Posterior vena cava (tissue), 2 donors: ENCODE measurements at places on chromosomes 6 and 20. TPM values are rescaled to one million over a fixed set of nuclear protein-coding genes. Genes with fewer than 3 reads are reported as not detected.

DNA sequence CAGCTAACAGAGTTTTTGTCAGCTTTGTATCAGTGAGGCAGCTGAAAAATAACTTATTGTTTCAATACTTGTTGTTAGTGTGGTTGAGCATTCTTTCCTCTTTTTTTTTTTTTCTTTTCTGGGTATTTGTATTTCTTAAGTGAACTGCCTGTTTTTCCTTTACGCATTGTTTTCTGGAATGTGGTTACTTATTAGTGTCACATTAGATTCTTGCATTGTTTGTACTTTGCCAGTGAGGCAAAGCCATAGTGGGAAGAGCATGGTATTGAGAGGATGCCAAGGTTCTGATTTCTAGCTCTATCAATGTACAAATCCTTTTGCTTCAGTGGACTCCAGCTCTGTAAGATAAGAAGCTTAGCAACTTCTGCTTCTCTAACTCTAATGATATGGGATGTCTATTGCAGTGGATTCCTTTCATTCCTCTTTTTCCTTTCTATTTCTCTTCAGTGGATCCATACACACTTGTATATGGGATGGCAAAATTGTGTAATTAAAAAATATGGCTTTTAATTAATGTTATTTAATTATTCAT is 3.9 kb downstream of the CDKAL1 start:
- DNase-seq = no peak

Gene HSPA12B
- 18.5 TPM for total RNA-seq

Gene PNLDC1
- 0.19 TPM for total RNA-seq

GRCh38 chr6:56036916-56037600 is 161.7 kb upstream of the BMP5 start:
- DNase-seq = no peak

- DNase-seq = no peak
Measured at GRCh38 chr6:139847457-139847813, 473.0 kb upstream of the CITED2 start.

DNA sequence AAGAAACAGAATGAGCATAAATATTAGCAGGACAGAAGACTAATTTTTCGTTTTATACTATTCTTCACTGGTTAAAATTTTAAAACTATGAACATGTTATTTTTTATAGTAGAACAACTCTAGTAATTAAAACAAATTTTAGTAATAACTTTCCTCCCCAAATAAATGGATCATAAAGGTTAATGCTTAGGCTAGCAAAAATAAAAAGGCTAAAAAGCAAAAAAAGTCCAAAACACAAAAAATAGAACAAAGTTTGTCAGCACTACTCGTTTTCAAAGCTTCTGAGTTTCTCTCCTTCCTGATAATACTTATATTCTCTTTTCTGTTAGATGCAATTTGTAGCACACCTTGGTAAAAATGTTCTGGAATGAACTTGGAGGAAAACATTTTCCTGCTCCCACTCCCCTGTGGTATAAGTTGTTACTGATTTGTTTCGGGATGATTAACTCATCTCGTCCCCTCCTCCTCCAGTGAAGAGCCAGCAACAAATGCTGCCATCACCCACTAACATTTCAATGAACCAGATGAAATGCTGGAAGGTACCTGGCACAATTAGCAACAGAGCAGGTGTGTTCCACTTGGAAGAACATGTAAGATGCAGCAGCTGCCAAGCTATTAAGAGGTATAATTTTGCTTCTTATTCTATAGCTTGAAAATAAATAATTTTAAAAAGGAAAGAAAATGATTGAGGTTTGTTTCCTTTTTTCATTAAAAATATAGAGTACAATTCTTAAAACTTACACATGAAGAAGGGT is 130.5 kb downstream of the MYB start:
- no peak for DNase-seq

GRCh38 chr6:165941786-165942185 is 225.9 kb downstream of the TBXT start:
- DNase-seq = no peak

- no peak for DNase-seq
Measured at GRCh38 chr6:4510906-4511640, 265.1 kb upstream of the CDYL start.

Gene AHI1
- total RNA-seq = 41.2 TPM

- DNase-seq = no peak
Measured at GRCh38 chr20:21033817-21034216, 72.3 kb downstream of the LINC00237 start.

DNA sequence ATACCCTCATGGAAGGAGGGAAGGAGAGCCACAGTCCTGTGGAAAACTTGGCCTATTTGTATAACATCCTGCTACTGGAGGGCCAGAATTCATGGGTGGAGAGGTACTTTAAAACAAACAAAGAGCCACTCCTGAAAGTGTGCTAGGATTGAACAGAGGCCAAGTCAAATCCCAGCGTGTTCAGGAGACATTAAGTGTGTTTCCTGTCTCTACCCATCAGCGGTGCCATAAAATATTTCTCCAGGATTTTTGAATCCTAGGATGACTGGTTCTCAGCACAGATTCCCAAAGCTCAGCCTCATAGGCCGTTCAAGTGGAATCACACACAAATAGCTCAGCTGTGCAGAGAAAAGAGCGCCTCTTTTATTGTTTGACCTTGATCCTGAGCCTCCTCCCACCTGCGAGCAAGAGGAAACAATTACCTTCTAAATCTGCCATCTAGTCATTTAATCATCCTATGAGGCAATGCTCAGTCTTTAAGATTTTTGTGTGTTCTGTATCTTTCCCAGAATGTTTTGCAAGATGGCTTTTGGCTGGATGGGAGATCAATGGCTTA is 31.8 kb upstream of the RALGAPA2 start:
- no peak for DNase-seq

GRCh38 chr20:1809131-1809572 is 86.1 kb upstream of the SIRPA start:
- DNase-seq = no peak

GRCh38 chr6:80163754-80164187 is 57.3 kb downstream of the BCKDHB start:
- no peak for DNase-seq

GRCh38 chr6:52512199-52512598 is 64.7 kb downstream of the TRAM2 start:
- DNase-seq = no peak

DNA sequence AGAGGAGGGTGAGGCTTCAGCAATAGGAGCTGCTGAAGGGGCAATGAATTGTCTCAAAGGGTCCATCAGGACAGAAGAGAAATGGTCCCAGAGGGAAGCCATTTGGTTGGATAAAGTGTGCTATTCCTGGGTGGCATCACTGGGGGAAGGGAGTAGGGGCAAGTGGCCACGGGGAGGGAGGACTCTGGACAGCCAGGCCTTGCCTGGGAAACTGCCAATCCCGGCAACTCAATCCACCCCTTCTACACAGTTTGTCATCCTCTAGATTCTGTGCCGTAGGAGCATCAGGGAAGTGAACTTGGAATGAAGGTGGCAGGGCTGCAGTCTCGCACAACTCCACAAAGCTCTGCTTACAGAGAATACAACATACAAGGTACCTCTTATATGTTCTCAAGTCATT is 59.5 kb upstream of the RIPOR2 start:
- DNase-seq = no peak

- DNase-seq = no peak
Measured at GRCh38 chr6:138882369-138883017, 86.6 kb downstream of the ECT2L start.

- no peak for DNase-seq
Measured at GRCh38 chr6:102417368-102417998, 1024.0 kb downstream of the GRIK2 start.

- DNase-seq = no peak
Measured at GRCh38 chr6:106667022-106667402, 37.6 kb downstream of the QRSL1 start.

DNA sequence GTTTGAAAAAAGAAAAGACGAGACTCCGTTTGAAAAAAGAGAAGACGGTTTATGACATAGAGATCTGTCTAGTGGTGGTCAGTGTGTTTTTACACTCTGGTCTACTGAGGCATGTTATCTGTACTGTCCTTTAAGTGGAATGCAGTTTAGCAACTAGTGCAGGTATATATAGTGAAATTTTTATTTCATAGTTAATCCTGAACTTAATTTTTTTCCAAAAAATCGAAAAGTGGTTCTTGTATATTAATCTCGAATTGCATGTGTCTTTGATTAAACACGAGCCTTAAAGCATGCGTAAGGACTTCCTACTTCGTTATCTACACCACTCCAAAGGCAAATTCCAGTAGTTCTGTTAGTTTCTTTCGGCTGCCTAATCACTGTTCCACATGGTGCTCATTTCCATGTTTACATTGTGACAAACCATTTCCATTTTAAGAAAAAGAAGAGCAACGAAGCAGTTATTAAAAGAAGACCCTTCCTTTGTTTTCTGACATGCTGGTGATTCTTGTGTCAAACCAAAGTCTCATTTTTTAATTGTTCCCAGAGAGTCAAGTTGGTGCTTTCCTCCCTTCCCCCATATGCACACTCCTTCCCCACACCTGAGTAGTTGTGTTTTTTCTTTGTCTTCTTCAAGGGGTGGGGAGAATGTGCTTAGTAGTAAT is 2.3 kb downstream of the SNX9 start:
- DNase-seq = no peak

Gene JARID2
- total RNA-seq = 9.5 TPM

GRCh38 chr6:30075790-30076732 is 492 bp upstream of the RNF39 start:
- DNase-seq = no peak

Gene PTCRA
- total RNA-seq = not detected

Gene SULF2
- total RNA-seq = 141 TPM

Gene KIF6
- 0.14 TPM for total RNA-seq

- no peak for DNase-seq
Measured at GRCh38 chr20:36607586-36608387, 2.2 kb downstream of the RAB5IF start.

Gene BHLHE23
- total RNA-seq = not detected

DNA sequence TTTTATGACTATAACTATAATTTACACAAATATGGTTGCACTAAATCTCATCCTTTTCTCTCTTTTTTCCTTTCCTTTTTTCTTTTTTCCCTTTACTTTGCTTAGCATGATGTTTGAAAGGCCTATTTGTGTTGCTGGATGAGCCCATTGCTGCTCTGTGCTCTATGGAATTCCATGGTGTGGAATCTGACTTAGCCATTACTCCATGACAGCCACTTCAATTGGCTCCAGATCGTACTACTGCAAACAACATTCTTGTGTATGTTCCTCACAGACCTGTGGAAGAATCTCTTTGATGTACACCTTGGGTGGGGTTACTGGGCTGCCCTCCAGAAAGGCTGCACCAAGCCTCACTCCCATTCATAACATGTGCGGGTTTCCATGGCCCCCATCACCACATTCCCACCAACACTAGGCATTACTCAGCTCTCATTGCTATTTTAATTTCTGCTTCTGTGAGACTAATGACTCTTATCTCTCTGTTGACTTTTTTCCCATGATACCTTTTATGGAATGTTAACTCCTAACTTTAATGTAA is 979.0 kb downstream of the KIF16B start:
- no peak for DNase-seq

Gene ARMH2
- not detected for total RNA-seq

GRCh38 chr6:145818796-145819195 is 4.2 kb upstream of the FBXO30 start:
- no peak for DNase-seq

- DNase-seq = no peak
Measured at GRCh38 chr6:56660381-56660730, 17.7 kb upstream of the DST start.
